ENCODE measurements at places on chromosomes 7 and 10.

DNA sequence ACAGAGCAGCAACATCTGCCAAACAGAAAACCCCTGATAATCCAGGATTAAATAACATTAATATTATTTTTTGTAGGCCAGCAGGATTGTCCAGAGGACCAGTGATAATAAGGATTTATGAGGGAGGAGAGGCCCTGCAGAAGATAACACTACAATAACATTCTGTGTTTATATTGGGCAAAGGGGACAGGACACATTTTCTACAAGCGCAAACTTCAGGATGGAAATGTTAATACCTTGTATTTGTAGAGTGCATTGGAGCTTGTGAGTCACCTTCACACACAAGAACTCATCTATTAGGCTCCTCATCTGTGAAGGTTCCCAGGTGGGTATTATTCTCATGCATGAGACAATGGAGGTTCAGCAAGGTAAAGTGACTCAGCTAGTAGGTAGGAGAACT is 51.0 kb downstream of the BAMBI start:
- no peak for DNase-seq

DNA sequence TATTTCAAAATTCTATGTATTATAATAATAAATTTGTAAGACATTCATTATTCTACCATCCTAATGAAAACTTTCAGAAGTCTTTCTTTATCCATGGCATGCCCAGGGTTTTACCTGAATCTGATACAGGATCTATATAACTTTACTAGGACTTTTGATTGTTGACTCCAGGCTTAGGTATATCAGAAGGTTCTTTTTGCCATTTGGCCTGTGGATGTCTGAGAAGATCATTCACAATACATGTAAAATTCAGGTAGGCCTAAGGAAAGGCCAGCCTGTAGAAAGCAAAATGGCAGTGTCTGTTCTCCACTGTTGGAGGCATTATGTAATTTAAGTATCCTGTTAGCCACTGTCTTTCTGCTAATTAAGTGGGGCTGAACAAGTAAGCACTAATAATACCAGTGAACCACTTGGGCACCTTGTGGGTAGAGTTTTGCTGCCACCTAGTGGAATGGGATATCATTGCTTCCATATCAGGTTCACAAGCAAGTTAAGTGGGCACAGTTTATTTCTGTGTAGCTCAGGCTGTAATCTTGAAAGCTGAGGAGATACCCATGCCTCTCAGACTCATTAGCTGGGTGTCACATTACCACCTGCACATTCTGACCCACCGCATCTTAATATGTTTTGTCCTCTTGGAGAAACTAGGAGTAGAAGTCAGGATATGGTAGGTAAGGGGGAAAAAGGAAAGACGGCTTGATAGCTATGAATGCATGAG is 105.5 kb downstream of the SEPTIN7 start:
- DNase-seq, result peak; percentile 77

- DNase-seq, result no peak
Observed at GRCh38 chr7:49695971-49696370, 77.5 kb upstream of the VWC2 start.

DNA sequence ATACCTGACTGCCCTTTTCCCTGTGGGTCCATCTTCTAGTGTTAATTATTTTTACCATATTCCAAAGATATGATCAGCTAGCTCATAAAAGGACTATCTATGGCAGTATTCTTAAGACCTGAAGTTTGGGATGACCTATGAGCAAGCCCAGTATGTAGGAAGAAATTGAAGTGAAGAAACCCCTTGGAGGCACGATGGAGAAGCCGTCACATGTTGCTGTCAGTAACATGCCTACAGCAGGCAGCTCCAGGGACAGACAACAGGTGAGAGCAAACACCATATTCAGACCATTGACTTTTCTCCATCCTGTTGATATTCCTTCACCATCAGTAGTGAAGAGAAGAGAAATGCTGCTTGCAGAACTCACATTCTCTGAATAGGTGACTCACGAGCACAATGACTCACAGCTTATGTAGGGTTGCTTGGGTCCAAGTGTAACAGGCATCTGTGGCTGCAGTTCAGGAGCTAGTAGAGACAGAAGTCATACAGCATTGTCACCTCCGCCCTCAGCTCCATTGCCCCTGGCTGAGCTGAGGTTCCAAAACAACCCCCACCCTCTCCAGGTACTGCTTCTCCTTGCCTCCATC is 8.4 kb upstream of the LYZL2 start:
- DNase-seq, result no peak

DNA sequence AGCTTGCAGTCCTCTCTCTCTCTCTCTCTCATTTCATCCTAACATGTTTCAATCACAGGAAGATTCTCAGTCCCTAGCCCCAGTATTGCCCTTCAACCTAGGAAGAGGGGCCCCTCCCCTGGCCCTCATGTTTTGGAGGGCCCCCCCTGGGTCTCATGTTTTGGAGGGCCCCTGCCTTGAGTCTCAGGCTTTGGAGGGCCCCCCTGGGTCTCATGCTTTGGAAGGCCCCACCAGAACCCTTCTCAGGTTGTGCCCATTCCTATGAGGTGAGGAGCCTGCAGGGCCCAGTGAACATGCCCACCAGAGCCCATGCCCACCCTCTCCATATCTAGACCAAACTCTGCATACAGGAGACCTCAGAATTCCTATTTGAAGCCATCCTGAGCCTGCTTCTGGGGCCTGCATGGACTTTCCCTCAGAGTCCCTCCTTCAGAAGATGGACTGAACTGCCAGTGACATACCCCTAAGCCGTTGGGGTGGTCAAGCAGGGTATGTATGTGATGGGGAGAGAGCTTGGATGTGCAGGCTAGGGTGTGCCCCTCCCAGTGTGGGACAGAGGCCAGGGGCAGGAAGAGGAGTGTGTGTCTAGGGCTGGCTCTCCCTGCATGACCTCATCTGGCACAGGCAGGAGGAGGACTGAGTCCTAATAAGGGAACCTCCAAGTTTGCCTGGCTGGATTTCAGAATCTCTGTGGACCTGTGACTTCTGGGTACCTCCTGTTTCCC is 8.1 kb upstream of the VDAC2 start:
- no peak for DNase-seq

GRCh38 chr10:73439605-73440312 is 6.4 kb upstream of the MSS51 start:
- DNase-seq, result no peak

DNA sequence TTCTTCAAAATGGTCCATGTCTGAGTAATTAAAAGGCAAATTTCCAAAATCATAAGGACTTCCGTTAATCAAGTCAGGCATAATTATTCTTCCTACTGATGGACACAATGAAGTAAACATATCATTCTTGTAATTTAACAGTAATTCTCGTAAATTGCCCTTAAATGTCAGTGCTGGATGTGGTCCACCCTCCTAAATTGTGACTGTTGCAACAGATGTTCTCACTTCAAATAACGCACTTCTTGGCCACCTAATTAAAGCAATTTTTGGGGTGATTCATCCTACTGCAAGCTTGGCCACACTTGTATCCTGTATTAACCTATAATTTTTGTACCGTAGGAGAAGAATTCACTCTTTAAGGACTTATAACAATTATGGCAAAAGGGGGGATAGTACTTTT is 1.9 kb downstream of the COL1A2 start:
- no peak for DNase-seq

DNA sequence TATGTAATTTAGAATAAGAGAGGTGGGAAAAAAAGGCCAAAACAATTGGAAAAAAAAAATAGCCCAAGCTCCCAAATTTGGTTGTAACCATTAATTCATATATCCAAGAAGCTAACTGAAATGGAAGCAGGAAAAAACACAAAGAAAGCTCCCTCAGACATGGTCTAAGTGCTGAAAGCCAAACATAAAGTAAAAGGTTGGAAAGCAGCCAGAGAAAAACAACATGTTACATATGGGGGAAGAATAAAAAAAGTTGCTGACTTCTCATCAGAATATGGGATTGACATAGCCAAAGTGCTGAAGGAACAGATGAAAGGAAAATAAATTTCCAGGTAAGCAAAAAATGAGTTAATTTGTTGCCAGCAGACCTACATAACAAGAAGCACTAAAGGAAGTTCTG is 40.3 kb downstream of the PDZD8 start:
- DNase-seq, result no peak

DNA sequence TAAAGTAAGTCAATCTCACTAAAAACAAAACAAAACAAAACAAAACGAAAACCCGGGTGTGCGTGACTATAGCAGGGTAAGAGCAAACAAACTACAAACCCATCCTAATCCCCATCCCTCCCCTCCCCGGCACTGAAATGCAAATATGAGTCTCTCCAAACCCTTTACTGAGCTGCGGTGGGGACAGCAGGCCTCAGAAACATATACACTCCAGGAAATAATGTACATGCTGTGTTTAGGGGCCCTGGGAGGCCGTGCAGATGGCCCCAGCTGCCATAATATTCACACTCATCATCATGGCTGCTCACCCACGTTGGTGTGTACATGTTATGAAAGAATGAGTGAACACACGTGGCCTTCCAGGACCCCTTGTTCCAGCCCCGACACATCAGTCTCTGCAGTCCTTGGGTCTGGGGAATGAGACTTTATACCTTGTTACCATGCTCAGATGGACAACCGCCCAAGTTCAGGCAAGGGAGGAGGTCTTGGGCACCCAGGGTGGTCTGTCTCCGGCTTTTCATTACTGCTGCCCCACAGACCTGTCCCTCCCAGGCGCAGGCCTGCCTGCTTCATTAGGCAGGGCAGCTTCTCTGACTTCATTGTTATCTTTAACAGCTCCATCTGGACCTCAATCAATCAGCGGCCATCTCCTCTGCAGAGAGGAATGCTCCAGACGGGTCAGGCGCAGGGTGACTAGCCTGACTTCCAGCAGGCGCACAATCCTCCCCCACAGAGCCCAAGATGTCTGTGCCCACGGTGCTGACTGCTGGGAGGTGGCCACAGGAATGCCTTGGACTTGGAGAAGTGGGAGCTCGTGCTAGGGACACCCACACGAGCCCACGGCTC is 20.6 kb downstream of the HSPA12A start:
- peak; percentile 77 for DNase-seq

DNA sequence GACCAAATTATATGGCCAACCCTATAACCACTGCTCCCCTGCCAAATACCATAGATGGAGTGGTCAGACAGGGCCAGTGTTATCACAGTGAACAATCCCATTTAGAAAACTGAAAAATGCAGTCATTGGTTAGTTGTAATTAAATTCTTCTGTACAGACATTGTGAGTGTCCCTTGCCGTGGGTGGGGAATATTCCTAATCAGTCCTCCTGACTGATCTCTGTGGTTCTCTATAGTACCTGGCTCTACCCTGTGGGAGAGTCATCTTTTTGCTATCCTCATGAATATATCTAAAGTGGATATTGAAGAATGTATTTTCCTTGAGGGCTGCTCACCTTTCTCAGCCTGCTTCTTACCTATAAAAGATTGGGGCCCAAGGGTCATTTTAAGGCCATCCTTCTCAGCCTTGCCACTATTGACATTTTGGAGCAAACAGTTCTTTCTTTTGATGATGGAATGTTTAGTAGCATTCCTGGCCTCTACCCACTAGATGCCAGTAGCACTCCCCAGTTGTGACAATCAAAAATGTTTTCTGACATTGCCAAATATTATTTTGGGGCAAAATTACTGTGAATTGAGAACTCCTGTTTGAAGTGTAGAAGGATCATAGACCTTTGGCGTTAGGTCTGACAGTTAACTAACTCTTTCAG is 110.2 kb downstream of the MAPK8 start:
- DNase-seq, result no peak

- no peak for DNase-seq
Observed at GRCh38 chr7:155856656-155857055, 44.4 kb upstream of the SHH start.

GRCh38 chr7:1733206-1733907 is 63.3 kb downstream of the ELFN1 start:
- DNase-seq, result no peak

- DNase-seq, result no peak
Observed at GRCh38 chr7:55410667-55411239, 45.6 kb downstream of the LANCL2 start.

DNA sequence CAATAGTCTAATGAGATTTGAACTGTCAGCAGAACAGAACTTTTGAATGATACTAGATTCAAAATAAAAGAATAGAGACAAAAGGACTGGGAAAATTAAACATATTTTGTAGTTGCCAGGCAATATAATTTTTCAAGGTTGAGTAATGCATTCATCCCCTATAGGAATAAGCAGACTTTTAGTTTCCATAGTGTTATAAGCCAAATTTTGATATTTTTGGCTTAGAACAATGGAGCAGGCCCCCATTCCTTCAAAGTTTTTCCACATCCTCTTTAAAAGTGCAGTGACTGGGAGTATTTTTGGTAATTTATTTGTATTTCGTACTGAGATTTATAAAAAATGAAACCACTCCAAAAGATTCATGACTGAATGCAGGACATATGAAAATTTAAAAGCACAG is 24.0 kb downstream of the MEOX2 start:
- no peak for DNase-seq

GRCh38 chr10:122476333-122476695 is 15.0 kb downstream of the HTRA1 start:
- DNase-seq, result no peak

DNA sequence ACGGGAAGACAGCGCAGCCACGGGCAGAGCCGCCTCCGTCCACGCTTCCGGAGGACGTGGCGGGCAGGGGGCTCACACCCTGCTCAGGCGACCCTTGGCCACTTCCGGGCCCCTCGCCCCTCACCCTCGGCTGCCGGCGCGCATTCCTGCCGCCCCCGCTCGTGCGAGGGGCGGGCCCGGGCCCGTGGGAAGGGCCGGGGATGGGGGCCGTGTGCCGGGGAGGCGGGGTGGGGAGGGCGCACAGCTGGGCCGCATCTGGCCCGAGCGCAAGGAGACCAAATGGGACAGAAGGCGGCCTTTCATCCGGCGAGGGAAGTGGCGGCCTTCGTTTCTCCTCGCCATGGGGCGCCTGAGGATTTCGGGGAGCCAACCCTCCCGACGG is 846 bp upstream of the LFNG start:
- DNase-seq, result no peak

DNA sequence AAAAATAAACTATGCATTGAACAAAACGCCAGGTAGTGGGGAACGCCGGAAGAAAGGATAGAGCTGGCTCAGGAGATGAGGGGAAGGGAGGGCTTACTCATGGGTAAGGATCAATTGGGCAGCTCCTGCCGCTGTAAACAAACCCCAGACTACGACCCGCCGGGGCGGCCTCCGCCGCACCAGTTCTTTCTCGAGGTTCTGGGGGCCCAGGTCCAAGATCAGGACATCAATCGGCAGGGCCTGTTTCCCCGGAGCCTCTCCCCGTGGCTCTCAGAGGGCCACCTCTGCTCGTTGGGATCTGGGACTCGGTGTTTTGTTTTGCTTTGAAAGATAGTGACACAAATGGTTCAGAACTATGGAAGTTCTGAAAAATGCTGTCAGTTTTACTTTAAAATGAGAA is 140.4 kb downstream of the ELFN1 start:
- no peak for DNase-seq
